ENCODE measurements at places on chromosomes 12 and 14. TPM values are rescaled to one million over a fixed set of nuclear protein-coding genes. Genes with fewer than 3 reads are reported as not detected.

Gene CELA1
- total RNA-seq = not detected

Gene FGF6
- not detected for total RNA-seq

Gene AMN
- 0.10 TPM for total RNA-seq

Gene SDSL
- total RNA-seq = 1.1 TPM

Gene PDZRN4
- total RNA-seq = 26.8 TPM

Gene GYS2
- total RNA-seq = not detected

Gene ADAMTS20
- total RNA-seq = not detected

Measured in posterior vena cava (tissue), 2 donors.